NCI-H1092 treated with DMSO at 0.1 percent for 48 hours (cell line): ENCODE measurements at places on chromosomes 12 and 14.

DNA sequence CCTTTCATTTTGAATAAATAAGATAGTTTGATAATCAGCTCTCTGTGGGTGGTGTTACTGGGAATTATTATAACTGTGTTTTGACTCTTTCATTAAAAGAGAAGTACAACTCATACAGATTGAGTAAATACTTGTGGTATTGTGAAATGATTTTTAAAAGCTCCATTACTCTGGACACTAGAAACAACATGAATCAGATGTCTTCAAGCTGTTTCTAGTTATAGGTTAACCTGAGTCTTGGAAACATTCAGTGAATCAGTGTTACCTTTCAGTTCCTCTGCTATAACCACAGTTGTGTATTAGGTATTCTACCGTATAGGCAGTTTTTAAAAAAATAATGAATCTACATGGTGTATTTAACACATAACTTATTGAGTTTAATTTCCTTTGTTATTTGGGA is 128.4 kb upstream of the SSTR1 start:
- DNase-seq, result no peak

DNA sequence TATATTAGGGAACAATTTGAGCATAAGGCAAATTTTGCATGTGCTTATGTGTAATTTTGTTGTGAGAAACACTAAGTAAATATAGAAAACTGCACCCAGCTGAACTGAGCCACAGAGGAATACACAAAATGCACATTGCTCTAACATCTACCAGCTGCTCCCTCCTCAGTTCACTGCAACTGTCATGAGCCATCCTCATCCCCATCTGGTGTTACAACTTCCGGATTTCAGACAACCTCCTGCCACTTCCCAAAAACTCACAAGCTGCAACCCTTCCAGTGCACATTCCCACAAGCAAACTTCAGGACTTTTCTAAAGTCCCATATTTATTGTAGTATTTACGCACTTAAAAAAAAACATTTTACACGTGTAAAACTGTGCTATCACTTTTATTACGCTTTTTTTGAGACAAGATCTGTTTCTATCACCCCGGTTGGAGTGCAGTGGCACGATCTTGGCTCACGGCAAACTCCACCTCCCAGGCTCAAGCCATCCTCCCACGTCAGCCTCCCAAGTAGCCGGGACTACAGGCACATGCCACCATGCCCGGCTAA is 169.1 kb upstream of the TBX3 start:
- no peak for DNase-seq

- no peak for DNase-seq
Measured at GRCh38 chr14:34113005-34113511, 162.2 kb upstream of the EGLN3 start.

- peak; percentile 88 for DNase-seq
Measured at GRCh38 chr12:13368431-13368830, 171.9 kb downstream of the EMP1 start.

DNA sequence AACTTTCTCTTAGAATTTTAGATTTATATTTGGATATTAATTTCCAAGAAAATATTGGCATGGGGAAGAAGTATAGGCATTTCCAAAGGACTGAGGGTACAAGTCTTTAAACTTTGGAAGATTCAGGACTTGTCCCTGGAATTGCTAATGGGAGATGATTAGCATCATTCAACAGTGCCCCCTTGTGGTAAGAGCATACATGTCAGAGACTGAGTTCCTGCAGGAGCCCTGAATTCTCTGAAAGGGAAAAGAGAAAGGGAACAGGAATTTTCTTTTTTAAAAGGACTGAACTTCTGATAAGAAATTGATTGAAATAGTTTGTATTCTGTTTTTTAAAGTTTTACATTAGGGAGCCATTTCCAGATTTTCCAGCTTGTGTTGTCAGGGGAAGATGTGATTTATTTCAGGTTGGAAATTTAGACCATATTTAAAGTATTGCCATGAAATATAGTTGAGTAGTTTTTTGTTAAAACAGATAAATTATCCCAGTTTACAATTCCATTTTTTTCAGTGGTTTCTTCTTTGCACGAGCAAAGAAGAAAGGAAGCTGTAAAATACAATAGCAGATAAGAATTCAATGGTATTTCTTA is 44.0 kb upstream of the REP15 start:
- DNase-seq, result peak; percentile 64

DNA sequence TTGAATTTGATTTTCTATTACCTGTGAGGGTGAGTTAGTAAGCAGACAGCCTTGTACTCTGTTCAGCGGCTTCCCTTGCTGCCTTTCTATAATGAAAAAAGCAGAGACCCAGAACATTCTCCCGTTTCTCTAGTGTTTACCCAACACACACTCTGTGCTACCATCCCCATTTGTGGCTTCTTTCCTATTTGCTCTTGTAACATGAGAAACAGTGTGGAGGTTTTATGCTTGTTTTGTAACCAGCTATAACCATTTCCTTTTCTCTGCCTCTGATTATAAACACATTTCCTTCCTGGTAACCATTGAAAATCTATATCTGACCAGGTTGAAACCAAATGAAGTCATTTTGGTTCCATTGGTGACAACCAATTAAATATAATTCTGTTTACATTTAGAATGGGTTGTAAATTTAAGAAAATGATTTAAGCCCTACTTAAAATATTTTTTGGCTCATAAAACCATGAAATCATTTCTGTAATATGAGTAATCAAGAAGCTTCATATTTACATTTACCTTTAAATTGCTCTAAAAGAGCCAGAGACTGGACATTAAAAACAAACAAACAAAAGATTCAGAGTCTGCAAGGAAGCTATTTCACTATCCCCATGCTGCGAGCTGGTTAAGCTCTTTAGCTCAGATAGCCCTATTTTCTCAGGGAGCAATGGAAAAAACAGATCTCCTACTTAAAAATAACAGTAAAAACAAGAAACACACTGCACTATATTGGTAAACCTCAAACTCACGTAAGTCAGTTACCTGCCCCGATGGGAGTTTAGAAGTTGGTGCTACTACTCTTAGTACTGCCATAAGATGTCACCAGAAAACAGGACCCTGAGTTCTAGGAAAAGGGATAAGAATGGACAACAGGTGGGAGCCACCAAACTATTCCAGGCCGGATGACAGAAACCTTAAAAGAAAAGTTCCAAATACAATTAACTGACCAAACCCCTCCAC is 206.5 kb upstream of the EEA1 start:
- DNase-seq, result peak; percentile 95

DNA sequence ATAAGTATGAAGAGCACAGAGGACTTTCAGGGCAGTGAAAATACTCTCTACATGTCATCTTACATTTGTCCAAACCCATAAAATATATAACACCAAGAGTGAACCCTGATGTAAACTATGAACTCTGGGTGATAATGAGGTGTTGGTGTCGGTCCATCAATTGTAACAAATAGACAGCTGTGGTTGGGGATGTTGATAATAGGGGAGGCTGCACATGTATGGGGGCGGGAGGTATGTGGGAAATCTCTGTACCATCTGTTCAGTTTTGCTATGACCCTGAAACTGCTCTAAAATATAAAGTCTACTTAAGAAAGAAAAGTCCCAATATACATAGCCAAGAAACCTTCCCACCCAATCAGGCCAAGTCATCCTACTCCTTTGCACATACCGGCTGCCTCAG is 88.5 kb downstream of the GPR135 start:
- no peak for DNase-seq

GRCh38 chr12:132603240-132604150 is 6.9 kb downstream of the LRCOL1 start:
- no peak for DNase-seq

- DNase-seq, result peak; percentile 3
Measured at GRCh38 chr12:94080341-94081009, 67.9 kb upstream of the PLXNC1 start.

- no peak for DNase-seq
Measured at GRCh38 chr12:55673638-55674037, 34.1 kb downstream of the ITGA7 start.

DNA sequence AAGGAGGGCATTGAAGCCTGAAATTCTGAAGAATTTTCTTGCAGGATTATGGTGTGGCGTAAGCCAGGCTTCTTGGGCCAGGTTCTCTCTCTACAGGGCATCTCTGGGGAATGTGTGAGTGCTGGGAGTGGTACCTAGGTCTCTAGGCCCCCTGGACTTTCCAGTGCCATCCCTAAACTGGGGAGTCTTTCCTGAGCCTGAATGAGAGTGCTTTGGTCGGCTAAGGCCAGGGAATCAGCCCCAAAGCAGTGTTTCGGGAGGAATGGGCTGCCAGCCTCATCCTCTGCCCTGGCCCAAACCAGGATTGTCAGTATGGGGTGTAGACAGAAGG is 93.9 kb downstream of the CALM1 start:
- DNase-seq, result no peak
